CD4-positive, alpha-beta T cell treated with Interleukin-12 subunit alpha and Interleukin-12 subunit beta, for 1 hour (primary cell): ENCODE measurements at places on chromosomes 5 and 9.

- no peak for DNase-seq
These were observed 115.7 kb downstream of the MUSK start for GRCh38 chr9:110784309-110784708.

DNA sequence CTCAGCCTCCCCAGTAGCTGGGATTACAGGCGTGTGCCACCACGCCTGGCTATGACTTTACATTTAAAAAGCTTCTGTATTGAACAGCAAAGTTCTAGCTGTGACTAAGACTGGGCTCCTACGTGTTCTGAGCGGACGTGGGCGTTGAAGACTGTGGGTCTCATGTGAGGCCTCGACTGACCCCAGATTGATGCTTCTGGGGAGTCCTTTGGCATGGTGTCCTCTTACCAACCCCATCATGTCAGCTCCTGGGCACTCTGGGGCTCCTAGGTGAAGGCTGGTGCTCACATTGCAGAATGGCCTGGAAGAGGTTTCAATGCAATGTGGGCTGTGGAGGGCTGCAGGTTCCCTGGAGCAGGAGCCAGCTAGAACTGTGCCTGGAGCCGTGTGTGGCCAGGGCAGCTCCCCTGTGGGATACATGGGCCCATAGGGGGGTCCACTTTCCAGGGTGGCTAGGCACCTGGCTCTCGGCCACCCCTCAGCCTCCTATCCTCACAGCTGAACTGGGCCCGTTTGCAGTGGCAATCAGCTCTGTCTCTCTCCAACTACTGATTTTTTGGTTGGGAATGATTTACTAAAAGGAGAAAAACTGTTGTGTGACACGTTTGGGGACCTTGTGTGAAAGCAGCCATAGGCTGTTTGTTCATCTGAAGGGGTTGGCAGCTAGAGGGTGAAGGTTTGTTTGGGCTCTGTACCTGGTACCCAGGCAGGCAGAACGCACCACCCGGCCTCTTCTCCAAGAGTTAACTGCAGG, 29.7 kb downstream of the SLC25A25 start:
- no peak for DNase-seq

- no peak for DNase-seq
These were observed 3.1 kb downstream of the WNK2 start for GRCh38 chr9:93187047-93187446.

DNA sequence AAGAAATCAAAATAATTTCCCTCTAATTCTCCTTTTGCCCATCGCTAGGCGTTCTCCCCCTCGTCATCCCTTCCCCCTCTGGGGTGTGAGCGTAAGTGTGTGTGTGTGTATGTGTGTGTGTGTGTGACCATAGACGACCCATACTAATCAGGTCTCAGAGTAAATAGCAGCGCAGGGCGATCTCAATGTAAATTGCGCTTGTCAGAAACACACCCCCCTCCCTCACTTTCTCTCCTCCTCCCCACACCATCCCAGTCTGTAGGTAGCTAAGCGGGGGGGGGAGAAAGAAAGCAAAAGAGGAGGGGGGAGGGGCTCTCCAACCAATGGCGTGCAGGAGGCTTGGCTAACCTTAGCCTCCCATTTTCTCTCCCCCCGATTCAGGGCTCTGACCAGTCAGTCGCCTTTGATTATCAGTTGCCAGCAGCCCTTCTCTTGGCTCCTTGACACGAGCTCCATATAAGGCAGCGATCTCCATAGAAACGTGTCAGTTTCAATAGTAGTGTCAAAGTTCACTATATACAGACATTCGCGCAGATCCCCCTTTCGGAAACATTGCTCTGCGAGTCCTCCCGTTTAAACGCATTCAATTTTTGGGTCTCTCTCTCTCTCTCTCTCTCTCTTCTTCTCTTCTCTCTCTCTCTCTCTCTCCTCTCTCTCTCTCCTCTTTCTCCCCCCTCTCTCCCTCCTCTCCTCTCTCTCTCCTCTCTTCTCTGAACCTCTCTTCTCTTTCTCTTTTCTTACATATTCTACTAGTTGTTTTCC, at the start of gene NR2F1:
NR2F1 (plus strand) TSS at position 546 of the 762 bp plus-strand sequence. CDS start 1,802 bp downstream, outside the sequence.
- DNase-seq: no peak

GRCh38 chr5:171488876-171489275, 69.4 kb downstream of the FGF18 start:
- DNase-seq: no peak

DNA sequence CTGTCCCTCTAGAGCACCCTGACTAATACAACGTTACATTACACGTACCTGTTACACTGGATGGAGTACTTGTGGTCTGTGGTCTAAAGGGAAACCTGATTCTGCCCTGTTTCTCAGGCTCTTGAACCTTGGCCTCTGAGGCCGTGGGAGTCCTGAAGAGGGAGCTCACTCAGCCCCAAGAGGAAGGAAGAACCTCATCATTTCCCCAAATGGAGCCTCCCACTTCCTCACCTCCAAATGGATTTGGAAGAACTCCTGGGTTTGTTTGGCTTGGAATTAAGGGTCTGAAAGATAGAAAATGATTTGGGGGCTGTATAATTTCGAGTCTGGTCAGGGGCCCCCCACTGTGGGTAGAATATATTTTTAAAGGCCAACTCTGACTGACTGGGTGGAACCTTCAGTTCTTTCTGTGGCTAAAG, 200.2 kb downstream of the SEMA6A start:
- no peak for DNase-seq

GRCh38 chr5:139756971-139757370, 38.6 kb upstream of the PSD2 start:
- DNase-seq: no peak
